ENCODE measurements at places on chromosomes 7 and 10.

DNA sequence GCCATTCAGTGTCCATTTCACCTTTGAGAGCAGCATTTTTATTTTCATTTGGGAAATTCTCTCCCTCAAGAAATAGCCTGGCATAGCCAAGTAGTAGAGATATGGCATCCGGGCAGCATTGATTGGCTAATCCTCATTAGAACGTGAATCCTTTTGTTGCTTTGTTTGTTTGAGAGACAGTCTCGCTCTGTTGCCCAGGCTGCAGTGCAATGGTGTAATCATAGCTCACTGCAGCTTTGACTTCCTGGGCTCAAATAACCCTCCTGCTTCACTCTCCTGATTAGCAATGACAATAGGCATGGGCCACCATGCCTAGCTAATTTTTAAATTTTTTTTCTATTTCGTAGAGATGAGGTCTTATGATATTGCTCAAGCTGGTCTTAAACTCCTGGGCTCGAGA, 1174.9 kb upstream of the AUTS2 start:
- DNase-seq: no peak

DNA sequence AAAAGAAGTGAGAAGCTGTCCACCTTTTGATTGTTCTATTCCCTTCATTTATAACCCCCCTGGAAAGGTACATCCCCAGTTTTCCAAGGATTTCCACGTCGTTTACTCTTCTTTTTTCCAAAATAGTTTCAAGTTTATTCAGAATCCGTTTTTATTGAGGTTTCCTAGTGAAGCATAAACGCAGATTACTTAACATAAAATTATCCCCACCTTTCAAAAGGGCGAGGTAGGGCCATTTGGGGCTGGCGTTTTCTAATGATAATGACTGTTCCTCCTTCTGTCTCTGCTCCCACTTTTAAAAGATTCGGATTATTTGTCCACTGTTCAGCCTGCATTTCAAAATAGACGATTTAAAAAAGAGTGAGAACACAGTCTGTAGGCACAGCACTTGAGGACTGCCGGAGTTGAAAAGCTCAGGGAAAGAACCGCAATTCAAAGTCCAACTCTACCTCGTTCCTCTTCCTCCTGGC, 165.2 kb upstream of the PPP1R3A start:
- DNase-seq: no peak

DNA sequence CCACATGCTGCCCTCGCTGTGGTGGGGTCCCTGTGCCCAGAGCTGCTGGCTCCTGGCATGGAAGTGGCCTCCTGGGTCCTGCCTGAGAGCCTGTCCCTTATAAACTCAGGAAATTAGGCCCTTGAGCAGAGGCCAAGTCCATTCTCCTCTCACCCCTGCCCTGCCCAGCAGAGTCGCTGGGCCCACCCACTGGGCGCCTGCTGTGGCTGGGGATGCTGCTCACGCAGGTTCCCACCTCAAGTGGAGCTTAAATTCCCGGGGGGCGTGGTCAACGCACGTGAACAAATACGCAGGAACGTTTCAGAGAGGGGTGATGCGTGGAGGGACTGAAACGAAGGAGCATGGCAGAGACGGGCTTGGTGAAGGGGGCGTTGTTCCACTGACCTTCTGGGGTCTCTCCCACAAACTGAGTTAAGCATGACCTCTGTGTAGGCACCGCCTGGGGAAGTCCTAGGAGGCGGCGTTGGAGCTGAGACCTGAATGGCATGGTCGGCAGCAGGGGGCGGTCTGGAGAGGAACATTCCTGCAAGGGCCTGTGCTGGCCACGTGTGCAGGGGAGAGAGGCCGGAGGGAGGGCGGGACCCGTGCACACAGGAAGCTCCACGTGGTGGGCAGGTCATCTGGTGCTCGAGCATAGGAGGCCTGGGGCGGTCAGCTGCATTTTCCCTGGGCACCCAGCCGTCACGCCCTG, 27.9 kb downstream of the FAM20C start:
- DNase-seq: no peak

DNA sequence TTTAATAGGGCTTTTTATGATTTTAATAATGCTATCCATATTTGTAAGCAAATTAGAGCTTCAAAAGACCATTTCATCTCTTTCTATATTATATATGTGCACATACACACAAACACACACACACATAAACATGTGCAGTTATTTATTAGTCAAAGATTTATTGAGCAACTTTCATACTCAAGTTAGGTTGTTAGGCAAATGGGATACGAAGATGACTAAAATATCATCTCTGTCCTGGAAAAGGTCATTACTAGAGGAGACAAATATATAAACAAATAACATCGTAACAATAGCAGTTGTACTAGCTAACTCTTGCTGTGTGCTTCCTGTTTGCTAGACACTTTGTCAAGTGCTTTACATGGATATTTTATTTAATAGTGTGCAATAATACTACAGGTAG, 307.9 kb downstream of the SNX13 start:
- no peak for DNase-seq

GRCh38 chr10:7432884-7433726, 22.3 kb upstream of the SFMBT2 start:
- DNase-seq: no peak

DNA sequence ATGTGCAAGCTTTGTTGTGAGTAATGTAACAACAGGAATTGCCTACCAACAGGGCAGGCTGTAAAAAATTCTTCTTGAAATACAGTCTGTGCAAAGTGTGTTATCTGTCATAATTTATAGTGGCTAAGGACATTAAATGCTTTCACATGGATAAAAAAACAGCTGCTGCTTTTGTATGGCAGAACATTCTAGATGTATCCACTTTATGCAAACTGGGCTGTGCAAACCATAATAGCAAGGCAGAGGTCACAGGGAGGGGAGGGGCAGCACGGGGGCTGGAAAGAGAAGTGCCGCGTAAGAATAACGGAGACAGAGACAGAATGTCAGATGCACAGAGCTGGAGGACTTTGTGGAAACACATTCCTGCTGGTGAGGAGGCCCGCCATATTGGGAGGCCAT, 86.1 kb downstream of the VOPP1 start:
- DNase-seq: no peak

All from stimulated activated naive CD4-positive, alpha-beta T cell treated with Interleukin-2 at 50 U/mL for 16 hours (primary cell).